ENCODE measurements at places on chromosomes 6 and 20. TPM values are rescaled to one million over a fixed set of nuclear protein-coding genes. Genes with fewer than 3 reads are reported as not detected.
A peak's percentile ranks its signal among the peaks of the same experiment; 100 is the strongest.

DNA sequence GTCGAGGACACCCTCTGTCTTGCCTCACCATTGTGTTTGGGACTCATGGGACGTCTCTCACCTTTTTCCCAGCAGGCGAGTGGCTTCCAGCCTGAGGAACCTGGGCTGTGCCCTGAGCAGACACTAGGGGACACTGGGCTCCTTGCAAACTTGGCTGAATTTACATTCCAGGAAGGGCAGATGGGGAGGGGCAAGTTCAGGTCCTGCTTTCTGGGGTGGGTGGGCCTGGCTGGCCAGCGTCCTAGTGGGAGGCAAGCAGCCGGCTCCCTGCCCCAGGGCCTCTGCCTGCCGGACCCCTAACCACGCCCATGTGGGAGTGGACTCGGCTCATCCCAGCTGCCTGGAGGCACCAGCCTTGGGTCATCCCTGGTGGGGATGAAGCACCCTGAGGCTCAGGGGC lies 48.2 kb upstream of the MLN start:
- peak; percentile 32 for ATAC-seq

DNA sequence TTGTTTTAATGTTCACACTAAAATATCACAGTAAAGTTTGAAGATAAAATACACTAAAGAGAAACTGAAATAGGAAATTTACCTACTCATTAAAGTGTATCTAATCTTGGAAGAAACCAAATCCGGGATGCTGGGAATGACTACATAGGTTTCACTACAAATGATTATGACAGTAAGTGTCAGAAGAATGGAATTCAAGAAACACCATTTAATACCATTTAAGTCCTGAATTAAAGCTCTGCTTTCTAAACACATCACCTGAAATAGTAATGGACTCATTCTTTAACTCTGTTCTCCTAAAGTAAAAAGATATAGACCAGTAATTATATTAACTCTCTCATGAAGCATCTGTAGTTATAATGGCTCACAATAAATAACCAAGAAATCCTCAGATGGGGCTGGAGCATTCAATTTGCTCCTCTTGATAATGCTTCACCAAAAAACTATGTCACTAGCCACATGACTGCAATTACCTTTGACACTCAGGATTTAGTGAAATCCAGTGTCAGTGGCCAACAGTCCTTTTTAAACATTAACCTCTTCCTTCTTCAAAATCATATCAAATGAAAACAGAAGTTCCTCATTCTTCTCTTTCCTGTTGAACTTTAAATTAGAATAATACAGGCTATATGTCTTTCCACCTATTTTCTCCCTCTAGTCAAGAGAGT lies 41.4 kb downstream of the MAP7 start:
- peak; percentile 39 for ATAC-seq

DNA sequence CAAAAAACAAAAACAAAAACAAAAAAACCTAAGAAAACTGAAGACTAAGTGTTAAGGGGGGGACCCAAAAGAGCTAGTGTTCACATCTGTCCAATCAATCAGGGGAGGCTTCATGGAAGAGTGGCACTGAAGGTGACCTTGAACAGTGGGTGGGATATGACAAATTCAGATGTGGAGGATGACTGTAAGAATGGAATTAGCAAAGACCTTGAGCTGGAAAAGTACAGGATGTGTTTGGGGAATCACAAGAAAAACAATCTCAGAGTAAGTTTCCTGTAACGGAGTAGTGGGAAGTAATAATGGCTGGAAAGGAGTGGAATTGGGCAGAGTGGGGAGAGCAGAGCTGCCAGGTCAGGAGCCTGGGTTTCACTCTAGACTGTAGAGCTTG lies 2.9 kb upstream of the IER3 start:
- no peak for ATAC-seq

DNA sequence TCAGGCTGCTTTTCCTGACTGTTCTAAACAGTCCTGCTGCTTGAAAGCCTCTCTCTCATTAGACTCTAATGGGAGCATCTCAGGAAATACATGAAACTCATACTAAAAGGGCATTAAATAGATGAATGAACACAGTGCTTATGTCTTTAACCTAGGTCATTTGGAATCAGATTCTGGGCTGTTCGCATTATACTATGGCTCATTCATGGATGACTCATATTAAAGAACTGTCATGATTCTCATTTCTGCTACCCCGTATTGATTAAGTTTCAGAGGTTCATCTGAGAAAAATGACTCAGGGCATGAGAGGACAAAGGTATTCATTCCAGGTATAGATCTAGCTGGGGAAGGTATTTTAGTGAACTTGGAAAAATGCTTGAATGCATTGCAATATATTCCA lies 335.5 kb downstream of the GJA1 start:
- peak; percentile 31 for ATAC-seq

DNA sequence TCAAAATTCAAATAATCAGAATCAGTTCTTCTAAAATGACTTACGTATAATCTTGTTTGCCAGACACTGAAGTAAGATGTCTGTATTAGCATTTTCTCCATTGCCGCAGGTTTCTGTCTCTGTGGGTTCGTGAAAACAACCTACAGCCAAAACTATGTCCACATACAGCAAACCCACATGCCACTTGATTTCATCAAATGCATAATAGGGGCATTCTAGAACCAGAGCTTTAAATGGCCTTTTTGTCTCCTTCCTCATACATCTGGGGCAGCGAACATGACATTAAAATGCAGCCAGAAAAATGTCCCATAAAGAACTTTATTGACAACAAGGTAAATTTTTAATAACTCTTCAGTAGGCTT lies 90.2 kb upstream of the QKI start:
- no peak for ATAC-seq

Gene PLCB4
- total RNA-seq, result 1.1 TPM

Gene STX11
- total RNA-seq, result 5.5 TPM

Gene CCN2
- 1.8 TPM for total RNA-seq

Data from esophagus mucosa (tissue), 1 donor.